ENCODE measurements at places on chromosomes 6 and 20.

GRCh38 chr20:54099894-54100293 lies 29.5 kb upstream of the BCAS1 start:
- DNase-seq = no peak

DNA sequence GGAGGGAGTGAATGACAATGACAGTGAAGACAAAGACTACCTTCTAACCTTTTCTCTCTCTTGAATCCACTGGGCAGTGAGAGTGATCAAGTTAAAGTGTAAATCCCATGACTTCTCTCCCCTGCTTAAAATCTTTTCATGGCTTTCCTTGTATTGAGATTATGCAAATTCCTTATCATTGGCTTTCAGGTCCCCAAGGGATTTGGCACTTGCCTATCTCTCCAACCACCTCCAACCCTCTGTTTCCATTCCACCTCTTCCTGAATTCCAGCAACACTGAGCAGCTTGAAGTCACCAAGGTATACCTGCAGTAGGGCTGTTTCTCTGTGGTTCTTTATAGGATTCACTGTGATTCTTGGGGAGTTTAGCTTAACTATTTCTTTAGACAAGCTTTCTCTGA lies 48.0 kb upstream of the DEK start:
- DNase-seq = no peak

DNA sequence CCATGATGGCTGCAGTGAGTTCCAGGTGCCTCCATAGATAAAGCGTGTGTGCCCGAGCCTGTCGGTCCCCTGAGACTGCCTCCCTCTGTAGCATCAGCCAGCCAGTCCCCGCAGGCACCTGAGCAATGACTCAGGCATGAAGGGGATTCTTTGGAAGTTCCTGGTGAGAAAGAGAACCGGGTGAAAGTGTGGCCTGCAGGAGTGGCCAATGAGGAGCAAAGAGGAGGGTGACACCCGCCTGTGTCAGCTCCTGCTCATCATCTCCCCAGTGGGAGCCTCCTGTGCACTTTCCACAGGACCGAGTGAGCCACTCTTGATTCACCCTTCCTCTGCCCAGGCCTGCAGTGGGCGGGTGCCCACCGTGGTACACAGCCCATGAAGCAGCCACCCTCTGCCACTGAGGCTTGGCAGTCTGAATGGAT lies 71.2 kb upstream of the PTPN1 start:
- DNase-seq = no peak

DNA sequence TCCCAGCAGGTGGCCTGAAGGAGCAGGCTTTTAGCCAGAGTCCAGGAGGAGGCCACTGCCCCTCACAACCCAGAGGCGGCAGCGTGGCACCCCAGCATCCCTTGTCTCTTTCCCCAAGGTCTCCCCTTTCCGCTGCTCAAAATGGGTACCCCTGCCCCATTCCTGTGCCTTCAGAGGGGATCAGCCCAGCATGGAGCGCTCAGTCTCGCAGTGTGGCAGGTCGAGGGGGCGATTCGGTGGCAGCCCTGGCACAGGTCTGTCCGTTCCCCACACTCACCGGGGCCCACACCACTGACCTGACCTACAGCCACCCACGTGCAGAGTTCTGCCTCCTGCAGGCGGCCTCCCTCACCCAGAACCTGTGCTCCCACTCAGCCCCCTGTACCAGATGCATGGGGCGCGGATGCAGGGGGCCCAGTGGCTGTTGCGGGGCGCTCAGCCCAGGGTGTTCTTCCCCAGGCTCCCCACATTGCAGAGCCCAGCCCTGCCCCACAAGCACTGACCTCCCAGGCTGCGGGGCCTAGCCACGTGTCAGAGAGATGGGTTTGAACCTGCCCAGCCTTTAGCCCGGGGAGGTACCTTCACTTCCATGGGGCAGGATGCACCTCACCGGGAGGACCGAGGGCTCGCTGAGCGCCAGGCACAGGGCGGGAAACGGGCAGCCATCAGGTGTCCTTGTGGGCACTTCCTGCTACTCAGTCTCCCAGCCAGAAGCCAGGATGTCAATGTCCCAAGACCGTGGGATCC lies 41.8 kb downstream of the DSTN start:
- no peak for DNase-seq

- no peak for DNase-seq
Observed at GRCh38 chr20:13855613-13856012, 70.8 kb downstream of the NDUFAF5 start.

DNA sequence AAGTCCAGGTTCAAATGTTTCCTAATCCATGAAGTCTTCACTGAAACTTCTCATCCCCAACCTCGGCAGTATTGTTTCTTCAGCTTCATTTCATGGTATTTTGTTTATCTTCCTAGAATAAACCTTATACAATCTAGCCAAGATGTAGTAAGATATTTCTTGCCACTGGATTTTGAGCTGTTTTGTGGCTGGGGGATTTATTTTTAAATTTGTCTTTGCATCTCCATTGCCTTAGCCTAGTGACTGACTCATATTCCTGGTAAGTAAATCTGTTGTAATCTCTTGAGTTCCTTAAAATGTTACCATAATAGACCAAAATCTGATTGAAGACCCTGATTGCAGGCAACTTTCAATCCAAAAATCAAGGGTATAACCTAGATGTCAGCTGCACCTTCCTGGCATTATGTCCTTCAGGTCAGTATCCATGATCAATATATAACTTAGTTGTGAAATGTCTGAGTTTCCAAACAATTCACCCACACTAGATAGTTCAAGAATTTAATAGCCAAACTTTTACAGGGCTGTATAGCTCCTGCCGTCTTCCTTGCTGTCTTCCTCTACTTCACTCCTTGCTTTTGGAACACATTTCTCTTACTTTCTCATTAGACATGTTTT lies 4.7 kb upstream of the TRMT11 start:
- no peak for DNase-seq

DNA sequence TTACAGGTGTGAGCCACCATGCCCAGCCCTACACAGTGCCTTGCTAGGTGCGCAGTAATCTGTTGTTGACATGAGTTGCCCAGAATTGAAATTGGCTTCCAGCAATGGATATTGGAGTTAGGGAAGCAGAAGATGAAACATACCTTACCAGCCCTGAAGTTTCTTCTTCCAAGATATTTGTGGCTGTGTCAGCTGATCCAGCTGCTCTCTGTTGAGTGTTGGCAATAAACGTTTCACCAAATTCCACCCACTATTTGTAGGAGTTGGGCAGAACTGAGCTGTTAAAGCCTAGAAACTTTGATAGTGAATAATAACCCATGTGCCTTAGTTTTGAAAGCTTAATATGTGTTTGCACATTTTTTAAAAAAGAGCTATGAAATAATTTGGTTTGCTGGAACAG lies 218.2 kb upstream of the SNX9 start:
- DNase-seq = no peak

GRCh38 chr6:164947164-164947563 lies 362.2 kb downstream of the C6orf118 start:
- DNase-seq = no peak

DNA sequence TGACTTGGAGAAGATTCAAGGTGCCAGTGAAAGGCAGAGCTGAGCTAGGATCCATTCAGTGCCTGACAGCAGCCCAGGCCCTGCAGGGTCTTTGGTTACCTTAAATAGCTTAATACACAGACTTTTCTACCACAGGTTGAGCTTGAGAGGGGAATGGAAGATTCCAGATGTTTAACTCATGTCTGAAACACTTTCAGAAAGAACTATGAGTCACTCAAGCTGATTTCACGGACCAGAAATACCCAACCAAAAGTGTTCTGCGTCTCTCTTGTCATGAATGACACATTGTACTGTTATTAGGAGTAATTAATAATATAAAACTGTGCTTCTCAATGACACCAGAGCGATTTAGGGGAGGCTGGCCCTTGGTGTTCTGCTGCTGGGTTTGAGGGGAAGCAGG lies 6.4 kb upstream of the PMEPA1 start:
- DNase-seq = no peak

DNA sequence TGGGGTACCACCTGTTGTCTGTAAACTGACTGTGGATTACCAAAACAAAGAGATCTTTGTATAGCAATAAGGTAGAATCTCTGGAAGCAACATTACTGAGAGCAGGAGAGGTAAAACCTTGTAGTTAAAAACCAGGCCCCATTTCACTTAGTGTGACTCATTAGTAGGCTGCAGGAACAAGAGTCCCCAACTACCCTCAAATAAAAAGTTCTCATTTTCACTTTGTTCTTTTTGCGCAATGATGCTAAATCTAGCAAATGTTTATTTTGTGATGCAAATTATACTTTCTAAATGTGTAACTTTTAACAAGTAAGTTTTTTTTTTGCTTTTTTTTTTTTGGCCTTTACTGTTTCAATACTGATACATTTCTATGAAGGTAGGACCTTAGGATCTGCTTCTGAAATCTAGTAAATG lies 67.1 kb downstream of the ESF1 start:
- no peak for DNase-seq

Measured in HL-60 (cell line).